ENCODE measurements at places on chromosomes 3 and 15.

- no peak for DNase-seq
Observed at GRCh38 chr3:23856286-23856685, 50.5 kb downstream of the UBE2E1 start.

DNA sequence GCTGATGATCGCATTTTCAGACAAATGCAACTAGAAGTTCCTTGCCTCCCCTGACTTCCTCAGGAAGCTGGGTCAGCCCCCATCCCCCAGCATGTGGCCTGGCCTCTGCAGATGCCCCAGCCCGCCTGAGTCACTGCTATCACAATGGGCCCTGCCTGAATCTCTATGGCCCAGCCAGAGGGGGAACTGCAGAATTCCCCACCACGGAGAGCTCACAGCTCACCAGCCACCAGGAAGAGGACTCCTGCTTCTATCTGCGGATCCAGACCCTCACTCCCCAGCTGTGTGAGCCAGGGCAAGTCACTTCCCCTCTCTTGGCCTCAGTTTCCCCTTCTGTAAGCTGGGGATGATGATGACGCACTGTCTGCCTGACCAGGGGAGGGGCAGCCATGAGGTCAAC is 6.9 kb downstream of the PLXND1 start:
- DNase-seq = no peak

GRCh38 chr15:76932135-76932966 is 802 bp downstream of the RCN2 start:
- no peak for DNase-seq

GRCh38 chr15:90126022-90126421 is 23.8 kb upstream of the IDH2 start:
- DNase-seq = no peak

DNA sequence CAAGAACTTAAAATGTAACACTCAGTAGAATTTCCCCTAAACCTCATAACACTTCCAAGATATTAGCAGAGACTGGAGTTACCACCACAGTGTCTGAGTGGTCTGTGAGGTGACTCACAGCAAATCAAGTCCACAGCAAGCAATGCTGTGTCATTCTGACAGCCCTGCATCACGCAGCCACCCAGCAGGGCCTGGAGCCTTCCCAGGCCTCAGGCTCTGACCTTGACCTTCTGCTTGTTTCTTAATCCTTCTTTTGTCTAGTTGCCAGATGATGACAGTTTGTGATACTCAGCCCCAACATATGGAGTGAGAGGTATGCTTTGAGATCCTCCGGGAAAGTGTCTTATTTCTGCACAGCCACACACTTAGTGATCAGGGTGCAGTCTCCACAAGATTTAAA is 82.5 kb downstream of the TOP2B start:
- DNase-seq = no peak

DNA sequence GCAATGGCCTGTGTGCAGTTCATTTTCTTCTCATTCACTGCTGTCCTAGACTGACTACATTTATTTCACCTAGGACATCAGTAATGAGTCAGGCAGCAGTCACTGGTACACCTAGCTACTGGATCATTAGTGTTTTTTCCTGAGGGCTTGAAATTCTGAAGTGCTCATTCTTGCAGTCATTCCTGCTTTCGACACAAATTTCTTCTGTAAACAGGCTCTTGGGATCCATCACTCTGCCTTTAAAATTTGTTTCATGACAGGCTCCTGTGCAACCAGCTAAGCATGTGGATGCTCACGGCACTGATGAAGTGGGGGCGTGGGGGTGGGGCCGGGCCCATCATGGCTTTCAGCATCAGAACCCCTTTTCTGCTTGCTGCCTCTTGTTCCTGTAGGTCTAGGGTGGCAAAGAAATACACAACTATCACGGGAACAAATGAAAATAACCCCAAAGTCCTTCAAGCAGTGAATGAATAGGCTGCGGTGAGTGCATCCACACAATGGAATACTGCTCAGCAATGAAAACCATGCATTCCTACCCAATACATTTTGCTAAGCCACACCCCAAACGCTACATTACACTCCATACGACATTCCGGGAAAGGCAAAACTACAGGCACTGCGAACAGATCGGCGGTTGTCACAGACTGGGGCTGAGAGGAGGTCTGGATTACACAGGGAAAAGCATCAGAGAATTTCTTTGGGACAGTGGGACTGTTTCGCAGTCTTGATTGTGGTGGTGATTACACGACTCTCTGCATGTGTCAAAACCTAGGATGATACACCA is 9.3 kb upstream of the MELTF start:
- no peak for DNase-seq

GRCh38 chr3:120678984-120679383 is 3.1 kb downstream of the HGD start:
- no peak for DNase-seq

GRCh38 chr3:139811331-139811730 is 123.7 kb upstream of the CLSTN2 start:
- DNase-seq = no peak

Measured in coronary artery (tissue), 2 donors.